ENCODE measurements at places on chromosomes 6 and 20.

DNA sequence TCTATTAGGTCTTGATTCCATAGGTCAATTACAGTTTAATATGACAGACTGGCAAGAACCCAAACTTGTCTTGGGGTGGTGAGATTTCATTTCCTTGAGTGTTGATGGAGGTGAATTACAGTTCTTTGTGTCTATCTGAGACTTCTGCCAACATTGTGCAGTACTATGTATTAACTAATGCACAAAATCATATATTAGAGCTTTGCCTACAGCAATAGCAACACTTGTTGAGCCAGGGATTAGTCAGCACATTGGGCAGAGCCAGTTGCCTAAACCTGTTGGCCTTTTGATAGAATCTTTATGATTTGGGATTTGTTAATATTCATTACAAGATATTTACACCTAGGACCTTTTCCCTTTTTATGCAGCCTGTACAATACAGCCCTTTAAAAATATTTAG, 135.3 kb upstream of the CENPW start:
- no peak for DNase-seq

GRCh38 chr6:16533721-16534136, 227.5 kb downstream of the ATXN1 start:
- no peak for DNase-seq

DNA sequence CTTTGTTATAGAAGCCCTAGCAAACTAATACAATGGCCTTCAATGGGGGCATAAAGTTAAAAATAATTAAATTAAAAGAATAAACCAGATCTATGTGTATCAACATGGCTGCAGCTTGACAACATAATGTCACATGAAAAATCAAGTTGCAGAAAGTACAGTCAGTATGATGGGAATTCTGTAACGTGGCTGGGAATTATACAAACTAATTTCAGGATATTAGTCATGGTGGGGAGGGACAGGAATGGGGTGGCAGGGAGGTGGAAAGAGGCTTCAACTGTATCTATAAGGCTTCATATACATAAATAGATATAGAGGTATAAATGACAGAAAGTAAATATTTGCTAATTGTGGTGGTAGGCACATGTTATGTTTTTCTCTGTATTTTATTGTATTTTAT, 107.1 kb downstream of the UNC5CL start:
- no peak for DNase-seq

DNA sequence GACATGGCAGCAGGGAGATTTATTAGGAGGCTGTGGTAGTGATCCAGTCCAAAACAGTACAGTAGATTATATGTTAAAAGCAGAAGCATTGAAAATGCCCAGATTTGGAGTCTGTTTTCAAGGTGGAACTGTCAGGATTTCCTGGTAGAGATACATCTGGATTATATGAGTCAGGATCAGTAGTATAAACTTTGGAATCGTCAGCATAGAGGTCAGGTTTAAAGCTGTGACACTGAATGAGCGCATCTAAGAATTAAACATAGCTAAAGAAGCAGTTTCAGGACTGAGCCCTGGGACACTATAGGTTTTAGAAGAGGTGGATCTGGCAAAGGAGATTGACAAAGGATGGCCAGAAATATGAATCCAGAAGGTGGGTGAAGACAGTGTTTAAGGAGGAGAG, 60.4 kb downstream of the RNF144B start:
- no peak for DNase-seq

GRCh38 chr6:87277123-87277522, 45.3 kb upstream of the SMIM8 start:
- no peak for DNase-seq

DNA sequence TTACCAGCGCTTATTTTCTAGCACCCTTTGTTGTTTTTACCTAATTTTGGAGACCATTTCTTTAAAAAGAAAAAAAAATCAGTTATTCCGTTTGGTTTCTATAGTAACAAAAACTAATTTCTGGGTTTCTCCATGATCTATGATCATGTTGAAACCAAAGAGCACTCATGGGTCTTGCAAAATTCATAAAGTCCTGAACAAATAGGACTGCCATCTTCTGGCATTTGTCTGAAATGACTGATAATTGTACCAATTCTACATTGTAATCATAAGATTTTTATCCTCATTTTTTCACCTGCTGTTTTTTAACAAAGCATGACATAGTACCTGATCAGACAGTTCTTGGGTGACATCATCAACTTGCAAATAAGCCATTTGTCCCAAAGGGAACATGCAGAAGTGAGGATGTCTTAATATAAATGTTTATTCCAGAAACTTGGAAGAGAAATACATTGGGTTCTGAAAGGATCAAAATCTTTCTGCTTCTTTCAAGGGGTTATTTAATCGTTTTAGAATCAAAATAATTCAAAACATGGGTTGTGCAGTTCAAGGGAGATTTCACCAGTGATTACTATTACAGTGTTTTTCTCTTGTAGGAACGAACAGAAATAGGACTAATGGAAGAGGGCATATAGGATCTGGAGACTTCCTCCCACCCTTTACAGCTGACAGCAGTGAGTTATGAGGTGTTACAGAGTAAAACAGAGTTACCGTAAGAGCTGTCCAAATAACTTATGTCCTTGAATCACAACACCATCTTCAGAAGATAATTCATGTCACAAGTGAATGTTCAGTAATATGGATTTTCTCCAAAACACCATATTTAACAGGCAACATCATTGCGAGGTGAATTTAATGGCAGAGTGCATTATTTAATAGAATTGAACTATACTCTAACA, 87.1 kb upstream of the GJE1 start:
- no peak for DNase-seq

- DNase-seq: no peak
Observed at GRCh38 chr6:15616261-15616660, 46.6 kb downstream of the DTNBP1 start.

- no peak for DNase-seq
Observed at GRCh38 chr6:31878726-31879125, at the start of gene SLC44A4. TSS of gene SLC44A4 (minus strand) at chr6:31878997. CDS start at chr6:31878980, 17 bp downstream.

DNA sequence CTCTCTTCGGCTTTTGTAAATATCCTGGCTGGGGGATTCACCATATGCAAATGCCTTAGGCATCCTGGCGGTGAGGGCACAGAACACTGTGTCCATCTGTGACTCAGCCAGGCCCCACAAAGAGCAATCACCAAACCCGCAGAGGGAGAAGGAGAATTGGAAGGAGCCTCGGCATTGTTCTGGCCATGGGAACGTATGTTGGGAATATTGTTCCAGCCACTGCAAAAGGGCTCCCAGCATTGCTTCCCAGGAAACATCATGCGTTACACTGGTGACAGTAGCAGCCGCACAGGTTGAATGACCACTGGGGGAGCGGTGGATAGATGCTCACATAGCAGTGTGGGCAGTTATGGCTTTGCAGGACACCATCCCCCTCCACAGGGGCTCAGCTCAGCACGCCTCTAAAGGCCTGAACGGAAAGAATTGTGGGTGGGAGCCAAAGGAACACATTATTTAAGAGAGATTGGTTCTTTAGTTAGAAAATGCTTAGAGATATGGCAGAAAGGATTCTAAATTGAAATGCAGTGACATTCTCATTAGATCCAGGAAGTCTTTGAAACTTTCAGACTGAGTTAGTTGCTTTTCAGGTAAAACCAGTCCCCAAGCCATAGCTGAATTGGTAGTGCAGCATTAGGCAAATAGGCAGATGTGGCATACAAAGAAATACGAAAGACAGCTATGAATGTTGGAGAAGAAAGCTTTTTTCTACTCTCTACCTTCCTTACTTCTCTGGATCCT, 104.3 kb downstream of the RNF144B start:
- DNase-seq: no peak

DNA sequence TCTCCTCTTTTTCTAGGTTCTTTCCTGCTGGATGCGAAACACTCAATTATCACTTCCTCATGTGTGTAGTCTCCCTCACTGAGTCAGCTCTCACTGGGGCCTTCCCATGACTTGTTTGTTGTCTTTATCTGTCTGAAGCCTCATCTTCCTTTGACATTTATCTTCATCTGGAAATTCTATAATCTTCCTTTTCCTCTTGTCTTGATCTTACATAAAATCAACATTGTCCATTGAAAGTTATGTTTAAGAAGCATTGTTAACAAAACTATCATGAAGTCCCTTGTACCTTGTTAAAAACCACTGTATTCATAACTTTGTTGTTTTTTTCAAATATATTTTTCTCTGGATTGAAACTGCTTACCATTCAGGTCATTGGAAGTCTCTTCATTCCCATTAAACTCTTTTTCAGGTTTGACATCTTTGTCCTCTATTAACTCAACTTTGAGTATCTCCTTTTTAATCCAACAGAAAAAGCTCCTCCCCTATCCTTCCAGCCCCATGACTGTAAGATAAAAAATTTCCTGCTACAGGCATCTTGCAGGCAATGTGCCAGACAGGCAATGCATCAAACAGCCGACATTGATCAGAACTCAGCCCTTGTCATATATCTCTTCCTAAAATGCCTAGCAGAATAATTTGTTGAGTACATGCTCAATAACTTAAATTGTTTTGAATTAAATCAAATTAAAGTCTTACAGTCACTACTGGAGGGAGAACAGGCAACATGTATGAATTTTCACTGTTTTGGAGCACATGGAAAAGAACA, 34.8 kb downstream of the MYLIP start:
- no peak for DNase-seq

- DNase-seq: no peak
Observed at GRCh38 chr6:111013144-111013915, 31.5 kb downstream of the RPF2 start.

Measured in NCI-H524 treated with DMSO at 0.1 percent for 48 hours (cell line).